ENCODE measurements at places on chromosomes 13 and 19. TPM values are rescaled to one million over a fixed set of nuclear protein-coding genes. Genes with fewer than 3 reads are reported as not detected.

DMPK gene
- 197 TPM for total RNA-seq

DNA sequence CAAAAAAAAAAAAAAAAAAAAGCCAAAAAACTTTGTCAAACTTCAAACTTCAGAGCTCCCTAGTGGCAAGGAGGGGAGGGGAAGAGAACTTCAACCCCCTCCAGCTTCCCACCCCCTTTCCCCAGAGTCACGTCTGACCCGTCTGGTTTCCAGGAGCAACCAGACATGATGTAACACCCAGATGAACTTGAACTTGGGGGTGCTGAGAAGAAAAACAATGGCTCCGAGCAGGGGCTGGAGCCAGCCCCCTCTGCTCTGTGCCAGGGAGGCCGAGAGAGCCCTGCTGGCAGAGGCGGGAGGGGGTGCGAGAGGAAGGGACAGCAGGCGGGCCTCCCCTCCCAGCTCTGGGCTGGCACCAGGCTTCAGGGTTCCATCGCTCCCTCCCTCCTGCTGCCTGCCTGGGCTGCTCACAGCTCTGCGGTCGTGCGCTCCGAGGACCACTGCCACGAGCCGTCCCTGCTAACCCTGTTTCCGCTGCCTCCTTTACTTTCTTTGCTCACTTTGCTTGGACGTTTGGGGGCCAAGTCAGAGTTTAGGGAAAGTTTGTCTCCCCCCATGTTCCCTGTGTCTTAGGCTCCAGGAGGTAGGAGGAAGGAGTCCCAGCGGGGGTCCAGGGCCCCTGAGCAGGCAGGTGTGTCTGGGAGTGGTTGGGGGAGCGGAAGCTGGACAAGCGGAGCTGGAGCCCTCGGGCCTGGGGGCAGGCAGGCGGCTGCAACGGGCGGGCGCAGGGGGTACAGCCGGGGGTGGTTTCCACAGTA, 11.1 kb downstream of the LYL1 start:
- H3K4me3 ChIP-seq: no peak overlapping the region
- H3K4me1 ChIP-seq: peaks cover 8% of the 10 kb centered on the region
- peak overlapping the region; percentile 65 for H3K27ac ChIP-seq
- H3K27me3 ChIP-seq: peaks cover 2% of the 10 kb centered on the region

DNA sequence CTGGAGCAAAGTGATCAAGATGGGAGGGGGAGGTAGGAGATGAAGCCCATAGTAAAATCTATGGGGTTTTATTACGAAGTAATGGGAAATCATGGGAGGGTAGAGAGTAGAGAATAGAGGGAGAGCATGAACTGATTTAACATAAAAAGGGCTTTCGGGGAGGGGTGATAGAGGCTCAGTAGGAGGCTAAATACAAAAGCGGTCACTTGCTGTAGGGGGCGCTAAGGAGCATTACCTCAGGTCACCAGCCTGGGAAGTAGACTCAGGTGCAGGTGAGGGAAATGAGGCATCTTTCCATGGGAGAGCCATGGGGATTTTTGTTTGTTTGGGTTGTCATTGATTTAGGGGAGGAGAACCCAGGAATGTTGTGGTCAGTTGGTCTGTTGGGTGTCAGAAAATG, 14.1 kb downstream of the KRTDAP start:
- H3K4me1 ChIP-seq: no peaks in the 10 kb centered on the region
- no peaks in the 10 kb centered on the region for H3K36me3 ChIP-seq
- no peak for DNase-seq
- H3K27me3 ChIP-seq: no peaks in the 10 kb centered on the region
- no peak overlapping the region for H3K4me3 ChIP-seq
- H3K27ac ChIP-seq: no peak overlapping the region

GRCh38 chr13:34611671-34612070, 330.4 kb upstream of the NBEA start:
- DNase-seq: no peak
- no peaks in the 10 kb centered on the region for H3K27me3 ChIP-seq
- H3K4me1 ChIP-seq: no peaks in the 10 kb centered on the region
- no peaks in the 10 kb centered on the region for H3K36me3 ChIP-seq
- H3K27ac ChIP-seq: no peak overlapping the region

DNA sequence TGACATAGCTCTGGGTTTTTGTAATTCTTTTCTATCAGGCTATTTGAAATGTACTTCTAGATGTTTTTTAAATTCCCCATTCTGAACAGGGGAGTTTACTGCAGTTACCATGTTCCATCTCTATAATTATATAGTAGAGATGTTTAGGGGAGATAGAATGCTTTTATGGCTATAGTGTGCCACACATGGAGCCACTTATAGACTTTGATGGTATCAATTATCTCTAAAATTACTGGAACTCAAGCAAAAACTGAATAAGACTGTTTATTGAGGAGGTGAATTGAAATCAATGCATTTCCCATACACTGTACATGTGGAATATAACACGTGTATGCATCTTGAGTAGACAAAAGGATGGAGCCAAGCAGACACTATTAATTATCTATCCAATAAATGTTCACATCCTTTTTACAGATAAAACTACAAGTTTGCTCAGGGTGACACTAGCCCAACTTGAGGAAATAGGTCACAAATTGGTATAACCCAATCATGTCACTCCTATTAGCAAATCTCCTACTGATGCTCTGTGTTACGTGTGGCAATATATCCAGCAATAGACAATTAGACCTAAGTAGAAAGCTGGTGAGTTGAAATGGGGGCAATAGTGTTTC, 1882.6 kb downstream of the PCDH9 start:
- no peaks in the 10 kb centered on the region for H3K4me1 ChIP-seq
- H3K36me3 ChIP-seq: no peaks in the 10 kb centered on the region

DNA sequence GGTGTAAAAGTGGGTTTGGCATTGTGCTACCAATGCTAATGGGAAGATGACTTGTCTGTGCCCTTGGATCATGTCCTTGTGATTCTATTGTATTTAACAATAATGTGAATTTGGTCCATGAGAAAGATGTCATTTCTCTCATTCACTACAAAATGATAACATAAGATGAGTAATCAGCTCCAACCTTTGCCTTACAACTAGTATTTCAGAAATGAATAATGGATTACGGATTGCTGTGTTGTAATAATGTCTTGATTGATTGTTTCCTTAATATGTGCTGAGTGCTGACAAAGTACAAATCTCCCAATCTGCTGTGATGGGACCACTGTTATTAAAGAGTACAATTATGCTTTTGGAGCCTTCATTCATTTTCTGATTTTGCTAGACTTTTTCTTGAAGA, 375.0 kb downstream of the PCDH9 start:
- H3K4me1 ChIP-seq: no peaks in the 10 kb centered on the region
- no peak overlapping the region for H3K4me3 ChIP-seq

PGLYRP2 gene
- total RNA-seq: not detected

DNA sequence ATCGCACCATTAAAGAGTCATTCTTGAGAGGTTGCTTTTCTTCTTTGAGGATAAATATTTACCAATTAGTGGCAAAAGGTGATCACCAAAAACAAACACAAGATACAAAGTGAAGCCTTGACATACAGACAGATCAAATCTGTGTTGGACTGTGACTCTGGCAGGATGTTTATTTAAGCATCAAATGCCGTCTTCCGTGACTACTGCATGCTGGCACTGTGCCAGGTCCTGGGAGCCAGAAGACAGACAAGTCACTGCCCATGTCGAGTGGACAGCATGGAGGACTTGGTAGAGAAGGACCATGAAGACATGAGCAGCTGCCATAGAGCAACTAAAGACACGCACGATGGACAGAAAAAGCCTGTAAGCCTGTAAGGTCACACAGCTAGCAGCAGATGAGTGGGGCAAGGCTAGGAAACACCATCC, 92.8 kb upstream of the FARP1 start:
- no peaks in the 10 kb centered on the region for H3K36me3 ChIP-seq
- H3K27me3 ChIP-seq: no peaks in the 10 kb centered on the region
- no peak overlapping the region for H3K27ac ChIP-seq
- no peak overlapping the region for H3K4me3 ChIP-seq
- peak; percentile 5 for DNase-seq
- no peaks in the 10 kb centered on the region for H3K4me1 ChIP-seq

DNA sequence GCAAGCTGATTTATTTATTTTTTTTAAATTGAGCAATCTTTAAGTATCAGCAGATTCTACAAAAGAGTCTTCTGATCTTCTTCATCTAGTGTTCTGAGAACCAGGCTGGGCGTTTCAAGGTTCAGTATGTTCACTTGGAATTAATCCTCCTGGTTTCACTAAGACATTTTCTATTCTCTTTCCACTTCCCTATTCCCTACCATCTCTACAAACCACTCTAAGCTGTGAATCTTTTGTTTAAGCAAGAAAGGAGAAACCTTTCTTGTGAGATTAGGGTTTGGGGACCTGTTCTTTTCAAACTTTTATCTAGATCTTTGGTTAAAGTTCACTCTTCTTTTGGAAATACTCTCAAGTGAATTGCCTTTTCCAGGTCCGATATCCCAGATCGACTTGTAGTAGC, 59.3 kb downstream of the URI1 start:
- no peaks in the 10 kb centered on the region for H3K27me3 ChIP-seq
- H3K36me3 ChIP-seq: no peaks in the 10 kb centered on the region
- no peak overlapping the region for H3K27ac ChIP-seq
- no peak for DNase-seq
- peaks cover 13% of the 10 kb centered on the region for H3K4me1 ChIP-seq

UHRF1 gene
- total RNA-seq: 2.6 TPM

ZNF57 gene
- 3.0 TPM for total RNA-seq
